ENCODE measurements at places on chromosomes 7 and 10.

DNA sequence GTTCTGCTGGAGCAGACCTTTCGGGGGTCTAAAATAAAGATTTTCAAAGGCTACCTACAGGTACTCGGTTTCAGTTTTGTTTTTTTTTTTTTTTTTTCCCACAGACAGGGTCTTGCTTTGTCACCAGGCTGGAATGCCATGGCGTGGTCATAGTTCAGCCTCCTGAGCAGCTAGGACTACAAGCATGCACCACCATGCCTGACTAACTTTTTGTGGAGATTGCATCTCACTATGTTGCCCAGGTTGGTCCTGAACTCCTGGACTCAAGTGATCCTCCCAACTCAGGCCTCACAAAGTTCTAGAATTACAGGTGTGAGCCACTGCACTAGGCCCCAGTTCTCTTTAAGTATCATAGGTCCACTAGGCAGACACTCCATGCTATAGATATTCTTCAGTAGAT is 34.5 kb downstream of the BAMBI start:
- no peak for DNase-seq

GRCh38 chr7:11638011-11638774 is 193.8 kb downstream of the THSD7A start:
- DNase-seq = no peak

DNA sequence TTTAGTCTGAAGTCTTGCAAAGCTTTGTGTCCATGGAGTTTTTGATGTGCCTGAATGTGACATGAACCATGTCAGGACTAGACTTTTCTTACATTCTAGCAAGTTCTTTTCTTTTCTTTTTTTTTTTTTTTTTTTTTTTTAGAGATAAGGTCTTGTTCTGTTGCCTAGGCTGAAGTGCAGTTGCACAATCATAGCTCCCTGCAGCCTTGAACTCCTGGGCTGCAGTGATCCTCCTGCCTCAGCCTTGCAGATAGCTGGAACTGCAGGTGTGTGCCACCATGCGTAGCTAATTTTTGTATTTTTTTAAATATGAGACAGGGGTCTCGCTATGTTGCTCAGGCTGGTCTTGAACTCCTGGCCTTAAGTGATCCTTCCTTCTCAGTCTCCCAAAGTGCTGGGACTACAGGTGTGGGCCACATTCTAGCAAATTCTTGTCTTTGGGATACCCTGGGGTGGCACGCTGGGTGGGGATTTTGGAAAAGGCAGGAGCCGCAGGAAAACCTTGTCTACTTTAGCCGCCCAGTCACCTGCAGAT is 152.8 kb downstream of the SVIL start:
- DNase-seq = no peak

DNA sequence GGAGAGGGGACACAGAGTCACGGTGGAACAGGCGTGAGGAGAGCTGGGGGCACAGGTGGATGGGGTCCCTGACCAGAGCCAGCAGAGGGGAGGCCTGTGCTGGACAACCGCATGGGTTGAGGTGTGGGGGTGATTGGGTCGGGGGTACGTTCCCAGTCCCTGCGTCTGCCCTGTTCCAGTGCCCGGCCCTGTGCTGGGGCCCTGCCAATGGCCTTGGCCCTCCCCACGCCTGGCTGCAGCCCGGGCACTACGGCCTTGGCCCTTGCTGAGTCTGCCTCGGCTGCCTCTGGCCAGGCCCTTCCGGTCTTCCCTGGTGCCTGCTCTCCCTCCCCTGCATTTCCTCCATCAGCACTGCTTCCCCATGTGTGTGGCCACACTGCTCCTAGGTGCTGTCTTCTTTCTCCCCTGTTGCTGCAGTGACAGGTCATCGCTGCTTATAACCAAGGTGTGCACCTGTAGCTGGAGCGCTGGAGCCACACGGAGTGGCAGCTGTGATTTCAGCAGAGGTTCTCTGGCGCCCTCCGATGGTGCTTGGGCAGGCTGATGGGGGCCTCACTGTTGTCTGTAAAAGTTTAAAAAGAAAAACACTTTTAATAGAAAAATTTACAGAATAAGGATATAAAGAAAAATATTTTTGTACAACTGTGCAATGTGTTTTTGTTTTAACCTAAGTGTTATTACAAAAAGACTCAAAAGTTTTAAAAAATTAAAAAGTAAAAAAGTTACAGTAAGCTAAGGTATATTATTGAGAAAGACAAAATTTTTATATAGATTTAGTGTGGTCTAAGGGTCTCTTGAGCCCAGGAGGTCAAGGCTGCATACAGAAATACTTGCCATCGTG is 45.2 kb upstream of the BHLHA15 start:
- peak; percentile 62 for DNase-seq

- DNase-seq = peak; percentile 69
These were observed 18.4 kb upstream of the CCDC71L start for GRCh38 chr7:106679153-106679931.

DNA sequence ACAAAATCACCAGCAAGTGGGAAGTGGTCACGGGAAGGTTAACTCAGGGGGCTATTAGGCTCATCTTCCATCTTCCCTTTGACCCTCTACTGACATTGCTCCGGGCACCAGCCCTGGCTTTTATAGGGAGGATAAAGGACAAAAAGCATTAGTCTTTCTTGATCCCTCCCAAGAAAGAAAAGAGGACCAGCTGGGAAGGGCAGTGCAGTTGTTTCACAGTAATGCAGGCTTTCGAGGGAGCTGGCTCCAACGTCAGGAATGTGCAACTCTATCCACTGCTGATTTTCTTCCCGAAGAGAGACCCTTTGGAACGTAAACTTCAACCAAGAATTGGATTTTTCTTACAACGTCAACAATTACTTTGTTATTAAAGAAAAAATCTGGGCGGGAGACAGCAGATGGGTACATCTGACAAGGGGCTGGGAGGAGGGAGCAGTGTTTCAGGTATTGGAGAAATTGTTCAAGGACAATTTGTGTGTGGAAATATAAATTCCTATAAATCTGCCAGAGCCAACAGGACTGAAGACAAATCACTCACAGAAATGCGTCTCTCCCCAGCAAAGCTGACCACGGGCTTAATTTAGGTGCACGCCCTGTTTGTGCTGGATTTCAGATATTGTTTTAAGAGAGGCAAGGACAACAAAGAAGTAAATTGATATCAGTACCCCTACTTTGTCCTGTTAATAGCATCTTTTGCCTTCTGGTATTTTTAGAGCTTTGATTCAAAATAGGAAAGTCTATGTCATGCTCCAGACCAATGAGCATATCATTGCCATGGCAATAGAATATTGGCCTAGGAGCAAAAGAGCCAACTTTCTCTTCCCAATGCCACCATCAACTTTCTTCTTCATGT is 23.4 kb upstream of the ARID5B start:
- no peak for DNase-seq
